ENCODE measurements at places on chromosomes 16 and 17.

DNA sequence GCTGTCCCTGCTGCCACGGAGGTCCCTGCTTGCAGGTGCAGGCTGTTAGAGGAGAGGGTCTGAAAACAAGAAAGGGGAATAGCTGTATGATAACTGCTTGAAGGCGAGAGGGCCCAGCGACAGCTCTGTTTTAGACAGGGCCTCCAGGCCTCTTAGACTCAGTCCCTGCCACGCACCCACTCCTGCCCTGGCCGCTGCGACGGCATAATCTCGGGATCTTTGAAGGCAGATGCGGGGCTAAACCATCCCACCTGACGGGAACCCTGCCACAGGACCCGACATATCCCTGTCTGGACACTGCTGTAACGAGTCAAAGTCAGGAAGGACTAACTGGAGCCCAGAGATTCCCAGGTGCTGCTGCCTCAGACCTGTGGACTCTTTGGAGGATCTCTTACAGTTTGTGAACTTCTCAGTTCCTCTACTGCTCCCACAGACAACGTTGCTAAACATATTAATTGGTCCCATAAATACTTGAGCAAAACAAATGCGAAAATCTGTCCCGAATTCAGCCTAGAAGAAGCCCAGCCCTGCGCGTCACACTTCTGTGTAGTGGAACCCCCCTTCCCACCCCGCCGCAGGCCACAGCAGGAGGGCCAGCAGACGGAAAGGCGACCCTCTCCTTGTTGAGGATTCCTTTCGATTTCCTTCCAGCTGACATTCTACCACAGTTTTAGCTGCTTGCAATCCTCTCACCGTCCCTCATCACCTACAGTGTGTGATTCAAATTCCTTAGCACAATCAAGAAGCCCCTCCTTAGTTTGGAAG lies 998 bp upstream of the TMEM11 start:
- no peak for DNase-seq

DNA sequence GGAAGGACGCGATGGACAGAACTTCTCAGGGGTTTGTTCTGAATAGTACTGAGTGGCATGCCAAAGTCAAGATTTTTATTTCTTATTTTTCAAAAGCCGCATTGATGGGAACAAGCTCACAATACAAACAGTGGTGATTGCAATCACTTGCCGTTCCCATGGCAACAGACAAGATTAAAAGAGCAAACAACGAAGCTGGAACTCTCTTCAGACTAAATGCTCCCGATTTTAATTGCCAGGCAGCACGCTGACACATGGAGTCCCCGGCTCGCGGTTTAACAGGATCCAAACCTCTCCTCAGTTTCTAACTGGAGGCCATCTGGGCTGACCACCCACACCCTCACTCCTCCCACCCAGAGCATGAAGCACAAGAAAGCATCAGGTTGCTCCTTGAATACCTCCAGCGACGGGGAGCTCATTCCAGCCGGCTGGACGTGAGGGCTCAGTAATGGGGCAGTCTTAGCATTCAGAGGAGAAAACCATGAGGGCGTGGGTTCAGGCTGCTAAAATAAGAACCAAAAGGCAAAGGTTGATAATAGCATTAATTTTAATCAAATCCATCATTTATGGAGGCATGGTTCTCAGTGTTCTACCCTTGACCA lies 41.5 kb downstream of the AIPL1 start:
- DNase-seq, result no peak

- no peak for DNase-seq
Measured at GRCh38 chr16:49528060-49528865, 154.7 kb downstream of the C16orf78 start.

DNA sequence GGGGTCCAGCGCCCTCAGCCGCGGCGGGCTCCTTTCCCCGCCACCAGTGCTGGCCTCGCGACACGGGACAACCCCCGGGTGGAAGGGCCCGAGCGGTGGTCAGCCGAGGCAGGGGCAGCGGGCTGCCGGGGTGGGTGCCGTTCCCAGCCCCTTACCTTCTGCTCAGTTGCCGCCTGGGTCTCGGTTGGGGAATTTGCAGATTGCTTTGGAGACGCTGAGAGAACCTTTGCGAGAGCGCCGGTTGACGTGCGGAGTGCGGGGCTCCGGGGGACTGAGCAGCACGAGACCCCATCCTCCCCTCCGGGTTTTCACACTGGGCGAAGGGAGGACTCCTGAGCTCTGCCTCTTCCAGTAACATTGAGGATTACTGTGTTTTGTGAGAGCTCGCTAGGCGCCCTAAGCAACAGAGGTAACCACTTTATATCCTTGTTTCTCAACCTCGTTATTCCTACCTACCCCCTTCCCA lies 381 bp downstream of the CTNS start:
- no peak for DNase-seq

Measured in central memory CD8-positive, alpha-beta T cell (primary cell).